ENCODE measurements at places on chromosomes 1 and 21.

GRCh38 chr1:216607067-216607697 lies 116.0 kb downstream of the ESRRG start:
- DNase-seq = no peak

DNA sequence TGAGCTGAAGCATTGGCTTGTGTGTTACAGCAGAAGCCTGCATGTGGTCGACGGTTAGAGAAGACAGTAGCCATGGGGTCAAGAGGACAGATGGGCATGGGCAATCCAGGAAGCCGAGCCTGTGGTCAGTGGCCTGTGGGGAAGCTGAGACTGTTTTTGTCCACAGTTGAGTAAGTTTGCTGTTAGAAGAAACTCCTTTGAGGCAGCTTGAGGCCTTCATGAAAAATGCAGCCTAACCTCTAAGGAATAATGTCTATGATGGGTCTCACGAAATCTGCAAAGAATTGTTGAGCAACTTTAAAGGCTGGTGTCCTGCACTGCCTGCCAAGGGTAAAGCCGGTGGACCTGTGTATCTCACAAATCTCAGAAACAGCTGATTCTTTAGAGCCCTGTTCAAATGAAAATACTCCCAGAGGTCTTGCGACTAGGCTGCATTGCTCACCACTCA lies 322.4 kb downstream of the SETD4 start:
- DNase-seq = peak; percentile 63

GRCh38 chr1:57784356-57784755 lies 360.5 kb upstream of the DAB1 start:
- no peak for DNase-seq

GRCh38 chr1:29429656-29430055 lies 193.3 kb downstream of the PTPRU start:
- DNase-seq = no peak

DNA sequence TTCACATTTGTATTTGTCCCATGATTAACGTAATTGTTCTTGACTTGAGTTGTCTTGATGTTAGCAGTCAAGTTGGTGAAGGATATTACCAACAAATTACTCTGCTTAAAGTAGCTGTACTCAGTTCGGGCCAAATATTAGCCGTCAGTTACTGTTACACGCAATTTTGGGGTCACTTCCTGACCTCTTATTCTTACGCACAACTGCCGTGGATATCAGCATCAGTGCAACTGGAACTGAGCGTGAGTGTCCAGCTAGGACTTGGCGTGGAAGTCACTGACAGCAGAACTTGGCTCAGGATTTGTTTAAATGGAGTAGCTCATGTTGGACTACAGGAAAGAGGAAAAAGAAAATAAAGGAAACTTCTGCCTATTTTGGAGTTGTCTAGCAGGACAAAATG lies 56.4 kb downstream of the ADAMTS1 start:
- DNase-seq = no peak

- no peak for DNase-seq
Measured at GRCh38 chr21:37821092-37821491, 95.2 kb downstream of the KCNJ6 start.

- no peak for DNase-seq
Measured at GRCh38 chr1:113036639-113037321, 36.2 kb upstream of the LRIG2 start.

GRCh38 chr1:180793451-180793850 lies 119.2 kb upstream of the KIAA1614 start:
- no peak for DNase-seq

DNA sequence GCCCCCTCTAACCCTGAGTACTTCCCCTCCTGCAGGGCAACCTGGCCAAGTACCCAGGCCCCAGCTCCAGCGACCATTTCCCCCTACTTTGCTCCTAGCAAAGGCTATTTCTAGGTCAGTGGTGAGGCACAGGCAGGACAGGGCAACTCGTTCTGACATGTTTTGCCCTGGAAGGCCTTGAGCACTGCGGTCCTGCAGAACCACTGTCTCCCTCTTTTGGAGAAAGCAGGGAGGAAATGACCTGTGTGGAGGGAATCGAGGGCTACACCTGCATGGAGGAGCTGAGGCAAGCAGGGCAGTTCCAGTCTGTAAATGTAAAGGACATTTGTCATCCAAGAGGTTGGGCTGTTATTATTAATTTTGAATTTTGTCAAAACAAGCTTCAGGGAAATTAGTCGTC lies 99.1 kb downstream of the PPIAL4G start:
- no peak for DNase-seq

GRCh38 chr1:201771466-201771865 lies 57.5 kb upstream of the IPO9 start:
- DNase-seq = no peak

DNA sequence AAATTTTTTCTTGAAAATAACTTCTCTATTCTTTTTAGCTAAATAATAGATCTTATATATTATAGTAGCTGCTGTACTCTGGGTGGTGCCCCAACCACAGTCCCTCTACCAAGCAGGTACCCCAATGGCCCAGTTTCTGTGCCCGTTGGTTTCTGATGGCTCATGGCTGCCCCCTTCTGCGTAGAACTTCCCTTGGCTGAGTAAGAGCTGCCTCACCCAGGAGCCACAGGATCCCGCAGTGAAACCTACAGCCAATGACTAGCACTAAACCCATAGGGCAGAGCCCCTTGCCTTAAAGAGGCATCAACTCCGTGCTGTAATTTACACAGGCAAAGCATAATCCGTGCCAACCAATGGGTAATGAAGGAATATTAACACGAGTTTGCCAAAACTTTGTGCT lies 247.5 kb downstream of the USH2A start:
- no peak for DNase-seq

GRCh38 chr1:98860329-98860728 lies 144.3 kb downstream of the PLPPR5 start:
- no peak for DNase-seq

GRCh38 chr1:226523646-226524406 lies 24.7 kb upstream of the STUM start:
- DNase-seq = no peak

GRCh38 chr1:192443616-192444015 lies 126.8 kb downstream of the RGS21 start:
- DNase-seq = no peak

- no peak for DNase-seq
Measured at GRCh38 chr1:200737647-200738291, 924 bp upstream of the CAMSAP2 start.

GRCh38 chr1:78543941-78544643 lies 53.3 kb downstream of the PTGFR start:
- DNase-seq = no peak

DNA sequence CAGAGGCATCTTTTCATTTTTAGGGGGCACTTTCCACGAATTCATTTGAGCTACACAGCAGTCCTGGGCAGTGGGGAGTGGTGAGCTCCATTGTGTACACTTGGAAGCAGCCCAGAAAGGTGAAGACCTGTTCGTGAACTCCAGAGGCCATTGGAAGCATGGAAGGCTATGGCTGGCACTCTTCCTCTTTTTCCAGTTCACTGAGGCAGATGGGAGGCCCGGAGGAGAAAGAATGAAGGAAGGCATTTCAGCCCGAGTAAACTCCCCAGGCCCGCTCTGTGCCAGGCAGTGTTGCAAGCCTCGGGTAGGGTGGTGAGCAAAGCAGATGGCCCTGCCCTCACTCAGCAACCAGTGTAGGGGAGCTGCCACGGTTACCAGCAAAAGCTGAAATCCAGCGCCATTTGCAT lies 673 bp upstream of the DHCR24 start:
- DNase-seq = peak; percentile 70

GRCh38 chr1:44652445-44653106 lies 21.7 kb downstream of the TMEM53 start:
- peak; percentile 85 for DNase-seq

DNA sequence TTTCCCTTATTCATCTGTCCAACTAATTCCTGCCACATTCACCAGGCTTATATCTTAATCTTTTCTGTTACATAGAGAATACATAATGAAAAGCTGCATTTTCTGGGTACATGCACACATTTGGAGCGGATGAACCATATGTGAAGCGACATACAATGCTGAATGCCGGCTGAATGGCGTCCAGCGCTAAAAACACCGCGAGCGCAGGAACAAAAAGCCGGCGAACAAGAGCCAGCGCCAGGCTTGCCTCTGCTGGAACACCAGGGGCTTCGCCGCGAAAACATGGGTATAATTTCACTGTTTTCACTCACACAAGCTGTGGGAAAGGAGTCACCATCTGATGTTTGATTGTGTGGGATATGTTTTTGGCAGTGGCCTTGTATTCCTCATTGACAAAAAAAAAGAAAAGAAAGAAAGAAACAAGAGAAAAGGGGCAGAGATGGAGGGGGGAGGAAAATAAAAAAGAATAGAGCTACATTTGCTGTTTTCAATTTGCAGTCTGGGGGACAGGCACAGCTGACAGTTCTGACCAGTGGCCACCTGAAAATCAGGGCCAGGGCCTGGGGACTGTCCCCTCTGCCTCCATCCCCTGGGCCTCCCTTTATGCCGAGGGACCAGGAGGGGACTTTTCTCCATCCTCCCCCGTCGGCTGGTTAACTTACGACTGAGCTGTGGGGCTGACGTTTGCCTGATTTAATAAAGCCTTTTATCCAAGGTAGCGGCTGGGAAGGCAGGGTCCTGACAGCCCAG lies 70.2 kb upstream of the OLIG2 start:
- DNase-seq = no peak

GRCh38 chr1:62735491-62736171 lies 47.4 kb upstream of the DOCK7 start:
- no peak for DNase-seq

DNA sequence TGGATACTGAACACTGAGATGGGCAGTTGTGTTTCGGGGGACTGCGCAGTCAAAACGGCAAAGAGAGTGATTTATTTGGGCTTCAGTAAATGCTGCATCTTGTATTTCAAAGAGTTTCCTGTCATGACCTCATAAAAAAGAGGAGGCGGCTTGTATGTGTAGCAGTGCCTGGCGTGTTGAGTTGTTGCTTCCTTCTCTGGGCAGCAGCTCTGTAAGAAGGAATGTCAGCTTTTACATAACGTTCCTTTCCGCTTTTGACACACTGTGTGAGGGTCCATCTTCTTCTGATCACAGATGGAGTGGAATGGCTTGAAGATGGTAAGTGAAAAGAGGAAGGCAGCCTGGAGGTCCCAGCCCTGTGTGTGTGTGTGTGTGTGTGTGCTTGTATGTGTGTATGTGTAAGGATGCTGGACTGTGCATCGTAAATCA lies 941 bp downstream of the ELAVL4 start:
- DNase-seq = peak; percentile 72

DNA sequence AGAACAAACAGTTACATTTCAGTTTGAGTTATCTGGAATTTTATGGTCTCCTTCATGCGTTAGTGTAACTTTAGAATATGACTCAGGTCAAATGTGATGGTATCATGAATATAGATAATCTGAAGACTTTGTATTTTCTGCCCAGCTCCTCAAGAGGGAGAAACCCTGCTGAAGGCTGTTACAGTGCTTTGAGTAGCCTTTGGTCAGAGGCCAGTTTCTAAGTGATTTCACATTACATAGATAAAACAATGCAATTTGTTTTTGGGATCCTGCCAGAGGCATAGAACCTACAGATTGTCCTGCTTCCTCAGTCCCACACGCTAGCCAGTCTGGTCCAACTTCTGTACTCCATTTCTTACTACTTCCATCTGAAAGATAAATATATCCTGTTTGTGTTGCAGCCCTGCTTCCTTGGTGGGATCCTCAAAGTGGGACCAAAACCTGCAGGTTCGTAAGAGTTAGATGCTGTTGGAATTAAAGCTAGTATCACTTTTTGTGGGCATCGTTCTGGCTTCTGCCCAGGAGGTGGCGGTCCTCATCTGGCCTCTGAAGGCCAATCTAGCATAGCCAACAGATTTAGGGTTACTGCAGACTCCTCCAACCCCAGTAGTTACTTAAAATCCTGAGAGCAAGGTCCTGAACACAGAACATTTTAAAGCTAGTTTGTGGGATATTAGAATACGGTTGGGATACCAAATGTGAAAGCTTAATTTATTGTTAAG lies 645.8 kb upstream of the USP24 start:
- DNase-seq = no peak

DNA sequence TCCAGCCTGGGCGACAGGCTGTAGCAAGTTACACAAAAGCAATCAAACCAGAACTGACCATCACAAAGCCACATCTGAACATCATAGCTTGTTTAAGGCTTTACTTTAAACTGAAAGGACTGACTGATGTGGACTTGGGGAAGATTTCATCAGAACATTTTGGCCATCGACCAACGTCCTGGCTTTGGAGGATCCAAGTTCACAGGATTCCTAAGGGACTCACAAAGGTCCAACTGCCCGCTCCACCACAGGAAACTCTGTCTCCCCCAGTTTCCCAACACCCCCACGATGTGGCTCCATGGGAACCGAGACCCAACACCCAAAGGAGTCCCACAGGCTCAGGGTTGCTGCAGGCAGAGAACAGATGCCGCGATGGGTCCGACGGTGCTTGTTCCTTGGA lies 9.3 kb downstream of the SSU72 start:
- DNase-seq = no peak

DNA sequence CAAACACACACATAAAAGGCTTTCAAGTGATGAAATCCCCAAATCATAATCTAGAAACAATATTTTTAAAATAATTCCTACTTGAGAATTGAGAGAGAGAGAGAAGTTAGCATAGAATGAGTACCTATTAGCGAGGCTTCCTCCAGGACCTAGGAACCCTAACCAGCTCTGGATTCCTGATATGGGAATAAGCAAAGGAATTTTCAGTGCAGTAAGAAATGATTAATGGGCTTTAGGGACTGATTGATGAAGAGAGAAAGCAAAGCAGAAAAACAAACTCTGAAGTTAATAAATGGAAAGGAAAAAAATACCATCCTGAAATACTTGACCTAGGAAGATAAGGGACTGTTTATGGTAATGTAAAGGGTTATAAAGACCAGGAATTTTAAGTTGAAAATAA lies 60.6 kb downstream of the WARS2 start:
- DNase-seq = no peak

GRCh38 chr1:241215203-241215602 lies 141.8 kb downstream of the RGS7 start:
- DNase-seq = no peak

- no peak for DNase-seq
Measured at GRCh38 chr1:65153635-65154034, 5.6 kb downstream of the AK4 start.

DNA sequence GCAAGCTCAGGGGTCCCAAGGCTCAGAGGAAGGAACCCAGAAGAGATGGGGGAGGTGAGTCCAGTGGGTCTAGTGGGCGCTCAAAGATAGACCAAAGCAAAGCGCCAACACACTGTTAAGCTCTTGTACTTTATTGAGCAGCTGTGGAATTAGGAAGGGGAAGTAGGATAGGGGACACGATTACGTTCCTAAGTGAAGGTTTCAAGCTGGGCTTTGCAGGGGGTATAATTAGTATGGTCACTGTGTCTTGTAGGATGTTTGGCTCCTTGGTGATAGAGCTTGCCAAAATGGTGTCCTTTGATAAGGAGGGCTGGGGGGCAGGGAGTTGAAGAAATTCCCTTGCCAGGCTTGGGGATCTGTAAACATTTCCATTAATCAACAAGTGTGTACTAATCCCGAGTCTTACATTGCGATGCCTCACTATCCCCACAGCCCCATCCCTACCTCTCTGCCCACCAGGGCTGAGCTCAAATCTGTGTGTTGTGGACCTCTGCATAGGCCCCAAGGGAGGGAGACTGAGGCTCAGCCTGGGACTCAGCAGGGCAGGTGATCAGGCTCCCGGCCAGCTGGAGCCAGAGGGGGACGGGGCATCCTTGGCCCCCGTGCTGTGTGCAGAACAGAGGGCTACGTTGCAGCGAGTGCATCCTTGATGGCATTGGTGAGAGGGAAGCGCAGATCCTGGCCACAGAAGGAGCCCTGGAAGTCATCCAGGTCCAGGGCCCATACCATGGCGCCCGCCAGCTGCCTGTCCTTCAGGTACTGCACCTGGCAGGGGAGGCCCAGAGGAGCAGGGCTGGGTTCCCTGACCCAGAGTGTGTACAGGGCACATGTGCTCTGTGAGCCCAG lies 3.4 kb upstream of the MYBPH start:
- DNase-seq = no peak
